Placental epithelial cell (primary cell): ENCODE measurements at places on chromosomes 7 and 10. TPM values are rescaled to one million over a fixed set of nuclear protein-coding genes. Genes with fewer than 3 reads are reported as not detected.

Gene TMEM72
- total RNA-seq = not detected in 2 replicates

Gene NCAPG2
- total RNA-seq = 9.0 and 13.4 TPM in 2 replicates

Gene MCM10
- 3.5 and 4.7 TPM in 2 replicates for total RNA-seq

Gene SH2B2
- total RNA-seq = 2.9 and 5.5 TPM in 2 replicates

Gene HECW1
- total RNA-seq = under 0.01 TPM in 1 of 2 replicates, not detected in the other

Gene RNF133
- total RNA-seq = 3.0 and 23.9 TPM in 2 replicates

Gene DENND11
- total RNA-seq = 6.0 and 7.5 TPM in 2 replicates

Gene GLI3
- total RNA-seq = 1.8 and 3.1 TPM in 2 replicates

Gene KIAA1217
- 49.0 and 60.5 TPM in 2 replicates for total RNA-seq
